ENCODE measurements at places on chromosomes 4 and X.
A peak's percentile ranks its signal among the peaks of the same experiment; 100 is the strongest.

GRCh38 chr4:182921608-182922007, 4.4 kb upstream of the DCTD start:
- DNase-seq, result no peak

- DNase-seq, result no peak
Measured at GRCh38 chrX:125096469-125096868, 223.2 kb upstream of the TEX13C start.

GRCh38 chr4:43776371-43776770, 672.2 kb downstream of the KCTD8 start:
- DNase-seq, result peak; percentile 1

- no peak for DNase-seq
Measured at GRCh38 chrX:103726477-103726876, 15.8 kb downstream of the TMEM31 start.
